ENCODE measurements at places on chromosomes 2 and 18.

DNA sequence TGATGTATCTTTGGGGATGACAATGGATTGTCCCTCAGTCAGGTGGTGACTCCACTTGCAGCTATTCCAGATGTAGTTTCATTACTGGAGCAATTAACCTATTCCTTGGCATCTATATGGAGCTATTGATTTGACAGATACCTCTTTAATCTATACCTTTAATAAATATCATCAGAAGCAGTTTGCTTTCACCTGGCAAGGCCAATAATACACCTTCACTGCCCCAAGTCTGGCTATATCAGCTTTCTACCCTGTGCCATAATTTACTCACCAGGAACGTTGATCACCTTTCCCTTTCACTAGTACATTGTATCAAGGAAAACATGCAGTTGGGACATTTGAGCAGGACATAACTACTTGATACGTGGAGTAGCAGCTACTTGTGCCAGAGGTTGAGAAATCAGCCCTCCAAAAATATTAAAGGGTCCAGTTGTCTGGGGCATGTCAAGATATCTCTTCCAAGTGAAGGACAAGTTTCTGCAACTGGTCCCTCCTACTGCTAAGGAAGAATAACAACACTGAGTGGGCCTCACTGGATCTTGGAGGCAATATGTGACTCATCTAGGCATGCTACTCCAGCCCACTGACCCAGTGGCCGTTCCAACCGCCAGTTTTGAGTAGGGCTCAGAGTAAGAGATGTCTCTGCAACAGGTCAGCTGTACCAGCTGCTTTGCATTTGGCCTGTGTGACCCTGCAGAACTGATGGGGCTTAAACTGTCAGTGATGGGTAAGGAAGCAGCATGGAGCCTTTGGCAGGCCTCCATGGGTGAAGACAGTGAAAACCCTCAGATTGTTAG is 67.0 kb downstream of the PSMG2 start:
- no peak for DNase-seq

GRCh38 chr2:65281627-65282351 is 54.2 kb downstream of the ACTR2 start:
- DNase-seq = no peak

DNA sequence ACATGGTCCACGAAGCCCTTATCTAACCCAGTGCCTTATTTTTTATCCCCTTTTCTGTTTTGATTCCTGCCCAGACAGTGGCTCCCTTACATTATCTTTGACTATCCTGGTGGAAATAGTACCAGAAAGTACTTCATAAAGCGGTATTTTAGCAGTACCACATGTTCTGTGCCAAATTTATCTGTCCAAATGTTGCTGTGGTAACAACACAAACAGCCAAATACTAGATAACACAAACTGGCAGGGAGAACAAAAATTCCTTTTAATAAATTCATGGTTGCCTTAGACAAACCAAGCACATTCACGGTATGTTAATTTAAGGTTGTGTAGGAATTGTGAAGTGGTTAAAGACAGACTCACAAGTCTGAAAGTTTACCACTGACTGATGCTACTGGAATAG is 187.9 kb upstream of the LHCGR start:
- DNase-seq = no peak

DNA sequence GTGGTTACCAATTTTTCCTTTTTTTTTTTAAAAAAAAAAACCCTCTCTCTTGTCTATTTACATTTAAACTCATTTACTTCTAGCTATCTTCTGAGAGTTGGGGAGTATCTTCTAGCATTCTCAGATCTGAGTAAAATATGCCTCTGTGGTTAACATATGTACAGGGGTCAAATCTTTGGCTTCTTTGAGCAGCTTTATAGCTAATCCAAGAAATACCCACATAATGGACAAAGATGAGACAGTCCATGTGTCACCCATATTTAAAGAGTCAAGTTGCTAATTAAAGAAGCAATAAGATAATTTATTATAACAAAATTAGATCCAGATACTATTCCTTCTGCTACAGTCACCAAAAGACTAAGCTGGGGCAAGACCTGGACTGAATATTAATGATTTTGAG is 139.0 kb upstream of the HNRNPA3 start:
- no peak for DNase-seq

GRCh38 chr2:203623661-203624060 is 82.8 kb upstream of the CD28 start:
- no peak for DNase-seq

DNA sequence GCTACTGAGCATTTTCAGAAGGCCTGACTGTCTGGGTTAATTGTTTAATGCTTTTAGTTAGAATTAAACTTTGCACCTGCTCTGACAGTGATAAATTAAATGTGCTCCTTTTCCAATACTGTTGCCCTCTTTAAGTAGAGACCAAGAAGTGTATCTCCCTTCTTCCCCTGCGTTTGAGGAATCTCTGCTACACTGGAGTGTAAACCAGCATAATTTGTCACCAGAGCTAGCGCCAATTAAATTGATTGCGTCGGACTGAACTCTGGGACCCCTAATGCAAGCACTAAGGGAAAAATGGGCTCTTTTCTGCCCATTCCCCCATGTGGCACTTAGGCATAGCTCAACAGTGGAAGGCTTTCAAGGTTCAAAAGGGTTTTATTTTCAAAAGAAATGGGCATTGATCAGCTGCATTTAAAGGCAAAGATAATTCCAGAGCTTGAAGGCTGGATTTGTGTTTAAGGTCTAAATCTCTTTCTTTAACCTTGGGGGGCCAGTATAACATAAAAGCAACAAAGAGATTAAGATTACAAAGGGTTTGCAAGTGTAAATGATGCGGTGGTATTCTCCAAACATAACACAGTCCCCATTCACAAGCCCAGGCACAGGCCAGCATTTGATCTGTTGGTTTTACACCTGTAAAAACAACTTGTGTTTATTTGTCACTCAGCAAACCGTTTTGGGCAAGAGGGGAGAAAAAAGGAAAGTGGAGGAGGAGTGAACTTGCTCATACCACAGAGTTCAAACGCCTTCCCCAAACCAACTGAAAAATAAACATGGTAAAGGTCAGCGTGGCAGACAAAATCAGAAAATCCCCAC is 427.6 kb downstream of the BCL11A start:
- no peak for DNase-seq

DNA sequence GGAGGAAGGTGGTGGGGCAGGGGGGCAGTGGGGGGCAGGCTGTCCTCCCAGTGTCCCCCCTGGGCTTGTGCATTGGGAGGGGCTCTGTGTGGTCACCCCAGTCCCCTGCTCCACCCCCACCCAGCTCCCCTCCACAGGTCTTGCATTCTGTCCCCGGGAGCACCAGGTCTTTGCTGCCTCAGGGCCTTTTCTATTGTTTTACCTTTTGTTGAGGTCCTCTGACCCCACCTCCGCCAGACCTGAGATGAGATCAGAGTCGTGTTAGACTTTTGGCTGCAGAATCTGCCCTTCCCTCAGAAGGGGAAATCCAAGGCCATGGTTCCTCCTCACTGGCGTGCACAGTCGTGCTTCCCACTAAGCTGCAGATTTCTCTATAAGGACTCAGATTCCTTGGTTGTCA is 20.8 kb downstream of the ATG4B start:
- no peak for DNase-seq

GRCh38 chr2:4556135-4556896 is 852.9 kb downstream of the DCDC2C start:
- no peak for DNase-seq

- DNase-seq = no peak
Measured at GRCh38 chr2:202883987-202884675, 12.6 kb upstream of the ICA1L start.

- no peak for DNase-seq
Measured at GRCh38 chr2:200756618-200757321, 54.9 kb upstream of the BZW1 start.

GRCh38 chr2:21818212-21818795 is 694.5 kb downstream of the TDRD15 start:
- DNase-seq = no peak

- DNase-seq = no peak
Measured at GRCh38 chr2:159013103-159013502, 44.7 kb downstream of the TANC1 start.
